Neural crest cell (in vitro differentiated cells): ENCODE measurements at places on chromosomes 4 and X. TPM values are rescaled to one million over a fixed set of nuclear protein-coding genes. Genes with fewer than 3 reads are reported as not detected.

Gene ESX1
- total RNA-seq = not detected in 2 replicates

Gene VSIG4
- total RNA-seq = not detected in 2 replicates

Gene RAB33A
- total RNA-seq = 16.7 and 18.5 TPM in 2 replicates

Gene DSPP
- total RNA-seq = not detected in 2 replicates

DNA sequence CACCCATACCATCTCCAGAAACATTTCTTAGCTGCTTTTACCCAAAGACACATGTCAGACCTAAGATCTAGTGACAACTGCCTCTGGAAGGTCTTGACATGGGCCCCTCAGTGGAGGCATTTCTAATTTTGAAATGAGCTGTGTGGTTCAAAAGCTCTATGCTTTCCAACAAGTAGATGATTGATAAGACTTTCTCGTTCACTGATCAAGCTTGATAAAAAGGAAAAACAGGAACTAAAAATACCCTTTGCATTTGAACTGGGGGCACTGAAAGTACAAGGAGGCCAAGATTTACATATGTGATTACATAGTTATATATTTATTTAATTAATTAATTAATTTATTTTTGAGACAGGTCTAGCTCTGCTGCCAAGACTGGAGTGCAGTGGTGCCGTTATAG lies 61.3 kb upstream of the SCOC start:
- H3K4me3 ChIP-seq = no peak overlapping the region
- DNase-seq = no peak
- no peaks in the 10 kb centered on the region for H3K27me3 ChIP-seq
- no peak overlapping the region for H3K27ac ChIP-seq
- peaks cover 26% of the 10 kb centered on the region for H3K4me1 ChIP-seq
- no peaks in the 10 kb centered on the region for H3K36me3 ChIP-seq

DNA sequence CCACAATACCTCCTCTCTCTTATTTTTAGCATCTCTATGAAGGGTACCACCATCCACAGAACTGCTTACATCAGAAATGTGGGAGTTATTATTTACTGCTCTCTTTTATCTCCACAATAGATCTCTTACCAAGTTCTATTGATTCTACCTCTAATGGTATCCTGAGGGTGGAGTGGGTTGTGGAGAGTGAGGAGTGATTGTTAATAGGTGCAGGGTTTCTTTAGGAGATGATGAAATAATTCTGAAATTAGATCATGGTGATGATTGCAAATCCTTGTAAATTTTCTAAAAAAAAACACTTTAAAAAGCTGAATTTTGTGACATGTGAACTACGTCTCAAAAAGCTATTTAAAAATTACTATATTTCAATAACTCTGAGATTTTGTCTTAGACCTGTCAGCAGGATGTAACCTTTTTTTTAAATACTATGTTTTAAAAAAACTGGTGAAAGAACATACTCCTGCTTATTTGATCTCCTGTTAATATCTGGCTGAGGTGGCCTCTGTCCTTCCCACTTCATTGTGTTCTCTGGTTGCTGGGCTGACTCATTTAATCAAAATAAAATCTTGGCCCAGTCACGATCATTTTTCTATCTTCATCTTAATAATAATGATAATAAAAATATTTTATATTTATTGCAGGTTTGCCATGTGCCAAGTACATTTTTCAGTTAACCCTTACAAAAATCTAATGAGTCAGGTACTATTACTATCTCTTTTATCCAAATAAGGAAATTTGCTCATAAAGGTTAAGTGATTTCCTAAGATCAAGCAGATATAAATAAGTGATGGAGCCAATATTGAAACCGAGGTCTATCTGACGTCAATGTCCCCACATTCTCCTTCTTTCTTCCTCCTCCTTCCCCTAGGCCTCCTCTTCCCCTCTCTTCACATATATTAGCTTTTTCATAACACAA lies 73.5 kb downstream of the GLUD2 start:
- peaks cover 7% of the 10 kb centered on the region for H3K4me1 ChIP-seq
- H3K27me3 ChIP-seq = no peaks in the 10 kb centered on the region
- peaks cover 3% of the 10 kb centered on the region for H3K36me3 ChIP-seq
- H3K4me3 ChIP-seq = no peak overlapping the region
- DNase-seq = no peak

DNA sequence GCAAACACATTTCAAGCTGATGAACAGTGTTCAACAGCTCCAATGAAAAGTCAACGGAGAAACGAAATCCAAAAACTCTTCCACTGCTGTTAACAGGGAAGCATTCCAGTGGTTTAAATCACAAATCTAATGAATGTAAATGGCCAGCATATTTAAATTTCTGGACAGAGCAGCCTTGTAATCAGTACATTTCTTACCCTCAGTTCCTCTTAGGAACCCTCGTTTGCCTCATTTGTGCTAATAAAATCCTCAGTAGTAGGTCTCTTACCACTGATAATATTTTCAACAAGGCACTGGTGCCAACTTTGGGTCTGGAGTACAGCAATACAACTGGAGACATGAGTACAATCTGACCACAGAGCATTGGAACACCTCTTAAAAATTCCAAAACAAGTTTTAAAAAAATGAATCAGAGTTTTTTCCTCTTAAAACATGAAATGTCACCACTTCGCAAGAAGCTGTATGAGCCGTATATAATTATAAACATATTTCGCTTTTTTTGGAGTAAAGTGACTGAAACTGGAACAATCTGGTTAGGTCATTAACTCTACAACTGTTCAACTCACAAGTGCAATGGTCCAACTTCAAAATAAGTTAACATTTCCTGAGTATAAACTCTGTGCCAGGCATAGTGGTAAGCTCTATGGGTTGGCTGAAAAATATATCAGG lies 211.2 kb downstream of the CPEB2 start:
- H3K4me3 ChIP-seq = no peak overlapping the region
- no peak overlapping the region for H3K27ac ChIP-seq
- DNase-seq = no peak
- H3K4me1 ChIP-seq = no peaks in the 10 kb centered on the region
- no peaks in the 10 kb centered on the region for H3K27me3 ChIP-seq

GRCh38 chrX:23817979-23818336 lies 35.0 kb downstream of the SAT1 start:
- peaks cover 15% of the 10 kb centered on the region for H3K4me1 ChIP-seq
- no peak for DNase-seq
- H3K36me3 ChIP-seq = no peaks in the 10 kb centered on the region
- H3K4me3 ChIP-seq = no peak overlapping the region
- H3K27ac ChIP-seq = no peak overlapping the region
- H3K27me3 ChIP-seq = no peaks in the 10 kb centered on the region
